ENCODE measurements at places on chromosomes 4 and X.

- H3K4me1 ChIP-seq: peaks cover 17% of the 10 kb centered on the region
- H3K27ac ChIP-seq: no peak overlapping the region
- no peak overlapping the region for H3K4me3 ChIP-seq
- no peaks in the 10 kb centered on the region for H3K36me3 ChIP-seq
- no peak for DNase-seq
Measured at GRCh38 chr4:48742412-48742811, 37.7 kb downstream of the FRYL start.

GRCh38 chr4:153221783-153222706, 17.8 kb downstream of the TRIM2 start:
- DNase-seq: no peak
- no peaks in the 10 kb centered on the region for H3K27me3 ChIP-seq
- peak overlapping the region; percentile 85 for H3K27ac ChIP-seq

GRCh38 chrX:74104356-74105015, 199.5 kb upstream of the ZCCHC13 start:
- no peak overlapping the region for H3K4me3 ChIP-seq
- no peaks in the 10 kb centered on the region for H3K27me3 ChIP-seq
- no peak overlapping the region for H3K27ac ChIP-seq
- H3K4me1 ChIP-seq: no peaks in the 10 kb centered on the region

GRCh38 chr4:40550948-40551462, 78.7 kb downstream of the RBM47 start:
- H3K27ac ChIP-seq: peak overlapping the region; percentile 74
- H3K36me3 ChIP-seq: no peaks in the 10 kb centered on the region
- DNase-seq: no peak
- H3K4me3 ChIP-seq: peak overlapping the region; percentile 35
- H3K4me1 ChIP-seq: peaks cover 45% of the 10 kb centered on the region
- H3K27me3 ChIP-seq: no peaks in the 10 kb centered on the region

DNA sequence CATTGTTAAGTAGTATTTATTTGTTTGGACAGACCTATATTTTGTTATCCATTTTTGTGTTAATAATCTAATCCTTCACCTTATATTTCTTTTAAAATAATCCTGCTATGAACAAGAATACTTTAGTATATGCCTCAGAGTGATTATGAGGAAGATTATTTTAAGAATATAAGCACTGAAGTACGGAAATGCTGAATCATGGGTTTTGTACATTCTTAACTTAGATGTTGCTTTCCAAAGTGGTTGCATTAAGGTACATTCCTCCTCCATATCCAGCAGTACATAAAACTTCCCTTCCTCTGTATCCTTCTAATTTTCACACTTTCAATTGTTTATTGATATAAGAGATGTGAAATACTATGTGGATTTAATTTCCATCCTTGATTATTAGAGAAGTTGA, 491.4 kb upstream of the GRID2 start:
- DNase-seq: no peak
- no peak overlapping the region for H3K27ac ChIP-seq
- H3K4me3 ChIP-seq: no peak overlapping the region
- no peaks in the 10 kb centered on the region for H3K4me1 ChIP-seq
- H3K27me3 ChIP-seq: no peaks in the 10 kb centered on the region
- H3K36me3 ChIP-seq: no peaks in the 10 kb centered on the region

GRCh38 chrX:40201329-40201885, 103.6 kb upstream of the BCOR start:
- H3K4me3 ChIP-seq: no peak overlapping the region
- H3K36me3 ChIP-seq: no peaks in the 10 kb centered on the region
- H3K27ac ChIP-seq: no peak overlapping the region
- no peaks in the 10 kb centered on the region for H3K27me3 ChIP-seq
- no peaks in the 10 kb centered on the region for H3K4me1 ChIP-seq

DNA sequence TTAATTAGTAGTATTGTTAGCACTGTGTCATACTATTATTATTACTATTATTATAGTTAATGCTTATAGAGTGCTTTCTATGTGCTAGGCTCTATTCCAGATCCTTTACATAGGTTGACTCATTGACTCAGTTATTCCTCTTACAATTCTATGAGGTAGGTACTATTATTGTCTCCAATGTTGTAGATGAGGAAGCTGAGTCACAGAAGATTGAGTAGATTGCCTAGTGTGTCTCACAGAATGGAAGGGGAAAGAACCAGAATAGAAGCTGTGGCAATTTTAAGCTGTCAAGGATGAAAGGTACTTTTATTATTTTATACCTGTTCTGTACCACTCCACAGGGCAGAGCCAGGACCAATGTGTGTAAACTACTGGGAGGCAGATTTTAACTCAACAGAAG, 1.9 kb upstream of the TCEAL1 start:
- H3K27ac ChIP-seq: no peak overlapping the region
- H3K4me3 ChIP-seq: no peak overlapping the region
- H3K36me3 ChIP-seq: no peaks in the 10 kb centered on the region
- H3K27me3 ChIP-seq: no peaks in the 10 kb centered on the region

DNA sequence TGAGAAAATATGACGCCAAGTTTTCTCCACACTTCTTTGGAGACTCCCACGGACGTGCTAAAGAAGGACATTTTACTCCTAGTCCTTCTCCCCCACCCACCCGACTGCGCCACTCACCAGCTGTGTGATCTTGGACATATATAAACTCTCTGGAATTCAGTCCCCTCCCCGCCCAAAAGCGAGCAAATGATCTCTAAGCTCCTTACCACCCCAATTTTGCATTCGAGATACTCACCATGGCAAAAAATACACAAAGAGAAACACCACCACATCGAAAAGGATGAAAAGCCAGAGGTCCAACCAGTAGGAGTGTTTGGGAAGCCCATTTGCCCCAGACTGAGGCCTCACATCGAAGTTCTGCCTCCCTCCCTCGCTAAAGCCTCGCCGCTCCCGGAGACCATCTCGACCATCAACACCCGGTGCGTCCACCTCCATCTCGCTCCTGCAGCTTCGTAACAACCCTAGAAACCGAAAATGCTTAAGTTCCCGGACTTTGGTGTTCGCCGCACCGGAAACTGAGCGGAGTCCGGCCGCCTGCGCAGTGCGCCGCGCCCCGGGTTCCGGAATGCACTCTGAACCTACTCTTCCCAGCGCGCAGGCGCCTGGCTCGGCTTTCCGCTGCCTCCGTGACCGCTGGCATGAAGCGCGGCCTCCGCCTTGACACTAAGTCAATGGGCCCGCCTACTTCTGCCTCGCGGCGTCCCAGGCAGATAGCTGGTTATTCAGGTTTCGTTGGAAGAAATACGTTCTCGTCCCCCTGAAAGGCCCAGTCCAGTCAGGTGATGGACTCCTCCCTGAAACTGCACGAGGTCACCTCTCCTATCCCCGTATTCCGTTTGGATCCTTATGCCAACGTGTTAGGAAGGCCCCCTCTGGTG, 21.6 kb downstream of the FABP2 start:
- peak overlapping the region; percentile 86 for H3K4me3 ChIP-seq
- peaks cover 23% of the 10 kb centered on the region for H3K36me3 ChIP-seq
- H3K4me1 ChIP-seq: peaks cover 20% of the 10 kb centered on the region
- H3K27me3 ChIP-seq: no peaks in the 10 kb centered on the region
- H3K27ac ChIP-seq: peak overlapping the region; percentile 96

- H3K27me3 ChIP-seq: no peaks in the 10 kb centered on the region
- H3K36me3 ChIP-seq: no peaks in the 10 kb centered on the region
- H3K27ac ChIP-seq: no peak overlapping the region
- no peak for DNase-seq
- no peak overlapping the region for H3K4me3 ChIP-seq
Measured at GRCh38 chrX:113800955-113801354, 782.9 kb upstream of the HTR2C start.

DNA sequence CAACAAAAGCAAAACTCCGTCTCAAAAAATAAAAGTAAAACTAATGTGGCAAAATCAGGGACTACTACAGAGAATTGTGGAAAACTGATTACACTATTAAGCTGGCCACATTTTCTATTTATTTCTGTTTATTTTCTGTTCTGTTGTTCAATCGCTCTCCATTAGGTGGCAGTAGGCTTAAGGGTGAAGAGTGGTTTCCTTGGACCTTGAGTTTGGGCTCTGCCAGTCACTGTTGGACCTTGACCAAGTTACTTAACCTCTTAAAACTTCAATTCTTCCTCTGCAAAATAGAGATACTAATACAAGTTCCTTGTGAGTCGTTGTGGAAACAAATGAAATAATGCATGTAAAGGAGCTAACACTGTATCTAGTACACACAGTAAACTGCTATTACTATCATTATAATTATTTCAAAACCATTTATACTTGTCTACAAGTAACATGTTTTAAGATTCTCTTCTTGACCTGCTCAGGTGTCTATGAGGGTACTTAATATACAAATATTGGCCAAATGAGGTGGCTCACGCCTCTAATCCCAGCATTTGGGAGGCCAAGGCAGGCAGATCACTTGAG, 15.2 kb downstream of the HSD17B11 start:
- no peak overlapping the region for H3K27ac ChIP-seq
- H3K36me3 ChIP-seq: peaks cover 72% of the 10 kb centered on the region
- peaks cover 13% of the 10 kb centered on the region for H3K4me1 ChIP-seq
- DNase-seq: no peak

- no peak overlapping the region for H3K27ac ChIP-seq
- no peaks in the 10 kb centered on the region for H3K27me3 ChIP-seq
Measured at GRCh38 chrX:22952010-22952409, 47.8 kb upstream of the DDX53 start.

DNA sequence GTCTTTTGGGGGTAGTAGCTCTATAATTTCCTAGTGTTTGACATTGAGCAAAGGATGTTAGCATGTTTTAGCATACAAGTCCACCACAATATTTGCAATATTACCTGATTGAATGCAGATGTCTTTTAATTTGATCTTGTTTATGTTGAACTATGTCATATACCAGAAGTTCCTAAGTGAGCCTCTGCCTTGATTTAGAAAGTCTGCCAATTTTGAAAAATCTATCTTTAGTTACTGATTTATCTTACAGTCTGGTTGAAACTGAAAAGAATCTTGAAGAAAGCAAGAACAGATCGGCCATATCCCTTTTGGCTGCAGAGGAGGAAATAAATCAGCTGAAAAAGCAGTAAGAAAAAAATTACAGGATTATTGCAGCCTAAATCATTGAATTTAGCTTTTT, 18.5 kb downstream of the SPATA18 start:
- no peak overlapping the region for H3K27ac ChIP-seq
- DNase-seq: no peak

GRCh38 chrX:148035380-148035779, 54.2 kb downstream of the FMR1NB start:
- no peak overlapping the region for H3K4me3 ChIP-seq

DNA sequence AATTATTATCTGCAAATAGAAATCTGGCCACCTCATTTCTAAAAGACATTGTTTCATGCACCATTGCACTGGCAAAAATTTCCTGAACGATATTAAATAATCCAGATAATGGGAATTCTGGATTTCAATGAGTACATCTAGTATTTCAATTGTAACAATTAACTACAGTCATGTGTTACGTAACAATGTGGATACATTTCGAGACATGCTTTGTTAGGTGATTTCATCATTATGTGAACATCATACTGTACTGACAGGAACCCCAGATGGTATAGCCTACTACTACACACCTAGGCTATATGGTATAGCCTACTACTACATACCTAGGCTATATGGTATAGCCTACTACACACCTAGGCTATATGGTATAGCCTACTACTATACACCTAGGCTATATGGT, 14.8 kb downstream of the LAMTOR3 start:
- no peak overlapping the region for H3K27ac ChIP-seq
- no peak overlapping the region for H3K4me3 ChIP-seq
- H3K36me3 ChIP-seq: peaks cover 68% of the 10 kb centered on the region
- H3K27me3 ChIP-seq: no peaks in the 10 kb centered on the region
- no peak for DNase-seq
- no peaks in the 10 kb centered on the region for H3K4me1 ChIP-seq

GRCh38 chrX:40094041-40094899, 3.5 kb downstream of the BCOR start:
- H3K27me3 ChIP-seq: no peaks in the 10 kb centered on the region
- peak overlapping the region; percentile 31 for H3K27ac ChIP-seq
- H3K36me3 ChIP-seq: no peaks in the 10 kb centered on the region
- peaks cover 34% of the 10 kb centered on the region for H3K4me1 ChIP-seq
- peak overlapping the region; percentile 74 for H3K4me3 ChIP-seq

DNA sequence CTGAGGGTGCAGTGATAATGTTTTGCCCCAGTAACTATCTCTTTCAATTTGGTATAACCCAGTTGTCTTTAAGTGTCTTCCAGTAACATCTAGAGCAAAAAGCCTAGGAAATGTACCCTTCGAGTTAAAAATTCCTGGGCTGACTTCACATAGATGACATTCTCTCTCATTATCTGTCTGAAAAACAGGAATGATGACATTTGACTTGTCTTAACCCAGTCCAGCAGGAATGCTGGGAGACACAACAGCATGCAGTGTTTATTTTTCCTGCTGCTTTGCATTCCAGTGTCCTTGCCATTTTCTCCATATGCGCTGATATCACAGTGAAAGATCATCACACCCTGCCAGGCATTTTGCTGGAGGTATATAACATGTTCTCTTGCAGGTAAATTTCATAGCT, 130.0 kb downstream of the SOWAHB start:
- no peaks in the 10 kb centered on the region for H3K4me1 ChIP-seq
- H3K27ac ChIP-seq: no peak overlapping the region
- no peaks in the 10 kb centered on the region for H3K27me3 ChIP-seq
- no peak for DNase-seq
- peaks cover 24% of the 10 kb centered on the region for H3K36me3 ChIP-seq
- no peak overlapping the region for H3K4me3 ChIP-seq

DNA sequence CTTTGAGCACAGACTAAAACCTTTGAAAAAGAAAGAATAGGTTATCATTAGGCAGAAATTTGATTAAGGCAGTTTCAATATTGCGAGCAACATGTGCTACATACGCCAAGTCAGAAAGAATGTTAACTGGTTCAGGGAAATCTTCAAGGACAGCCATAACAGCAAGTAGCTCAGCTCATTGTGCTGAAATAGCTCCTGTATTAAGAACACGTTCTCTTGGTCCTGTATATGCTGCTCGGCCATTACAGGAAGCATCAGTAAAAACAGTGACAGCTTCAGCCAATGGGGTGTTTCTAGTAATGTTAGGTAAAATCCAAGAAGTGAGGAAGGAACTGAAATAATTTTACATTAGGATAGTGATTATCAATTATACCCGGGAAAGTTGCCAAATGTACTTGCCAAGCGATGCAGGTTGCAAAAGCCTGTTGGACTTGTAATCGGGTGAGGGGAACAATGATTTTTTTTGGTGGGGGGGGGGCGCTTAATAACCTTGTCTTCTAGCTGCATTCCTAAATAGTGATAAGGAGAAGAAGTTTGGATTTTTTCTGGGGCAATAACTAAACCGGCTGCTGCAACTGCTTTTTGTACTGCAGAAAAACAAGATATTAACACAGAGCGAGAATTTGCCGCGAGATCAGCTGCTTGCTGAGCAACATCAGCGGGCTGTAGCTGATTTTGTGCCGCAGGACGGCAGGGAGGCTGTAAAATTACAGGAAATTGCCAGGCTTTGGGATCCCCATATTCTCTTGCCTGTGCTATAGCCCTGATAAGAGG, 49.4 kb upstream of the RASSF6 start:
- no peaks in the 10 kb centered on the region for H3K4me1 ChIP-seq
- no peaks in the 10 kb centered on the region for H3K36me3 ChIP-seq
- H3K4me3 ChIP-seq: no peak overlapping the region
- no peaks in the 10 kb centered on the region for H3K27me3 ChIP-seq
- H3K27ac ChIP-seq: no peak overlapping the region
- no peak for DNase-seq

- H3K4me1 ChIP-seq: peaks cover 1% of the 10 kb centered on the region
- DNase-seq: no peak
- H3K27ac ChIP-seq: no peak overlapping the region
- H3K4me3 ChIP-seq: no peak overlapping the region
Measured at GRCh38 chrX:139826065-139827044, 106.5 kb downstream of the ATP11C start.
